Motor neuron (in vitro differentiated cells): ENCODE measurements at places on chromosomes 13 and 19. TPM values are rescaled to one million over a fixed set of nuclear protein-coding genes. Genes with fewer than 3 reads are reported as not detected.

DNA sequence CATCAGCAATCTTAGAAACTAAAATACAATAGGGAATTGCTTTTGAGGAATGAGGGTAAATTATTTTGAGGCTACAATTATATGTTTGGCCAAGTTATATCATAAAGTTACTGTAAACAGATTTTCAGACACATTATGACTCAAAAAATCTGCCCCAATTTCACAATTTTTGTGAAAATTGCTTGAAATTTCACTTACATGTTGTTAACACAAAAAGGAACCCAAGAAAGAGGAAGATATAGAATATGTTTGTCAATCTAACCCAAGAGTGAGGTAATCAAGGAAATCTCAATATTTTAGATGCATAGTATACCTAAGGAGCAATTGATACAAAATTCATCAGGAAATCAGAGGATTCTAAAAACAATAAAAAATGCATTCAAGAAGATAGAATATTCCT lies 73.9 kb upstream of the FNDC3A start:
- no peak for ATAC-seq

GRCh38 chr19:3851254-3852176 lies 17.3 kb downstream of the ZFR2 start:
- no peak for ATAC-seq

DNA sequence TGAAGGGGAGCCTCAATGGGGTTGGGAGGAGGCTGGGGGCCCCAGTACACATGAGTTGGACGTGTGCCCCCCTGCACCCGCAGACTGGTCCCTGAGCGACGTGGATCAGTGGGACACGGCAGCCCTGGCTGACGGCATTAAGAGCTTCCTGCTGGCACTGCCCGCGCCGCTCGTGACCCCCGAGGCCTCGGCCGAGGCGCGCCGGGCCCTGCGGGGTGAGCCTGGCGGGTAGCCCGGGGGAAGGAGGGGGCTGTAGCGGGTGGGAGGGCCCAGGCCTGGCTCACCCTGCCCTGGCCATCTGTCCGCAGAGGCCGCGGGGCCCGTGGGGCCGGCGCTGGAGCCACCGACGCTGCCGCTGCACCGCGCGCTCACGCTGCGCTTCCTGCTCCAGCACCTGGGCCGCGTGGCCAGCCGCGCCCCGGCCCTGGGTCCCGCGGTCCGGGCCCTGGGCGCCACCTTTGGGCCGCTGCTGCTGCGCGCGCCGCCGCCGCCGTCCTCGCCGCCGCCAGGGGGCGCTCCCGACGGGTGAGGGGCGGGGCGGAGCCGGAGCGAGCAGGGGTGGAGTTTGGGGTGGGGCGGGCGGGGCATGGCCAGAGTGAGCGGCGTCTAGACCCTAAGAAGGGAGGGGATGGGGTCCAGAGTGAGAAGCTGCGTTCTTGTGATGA lies 8.1 kb downstream of the PIK3R2 start:
- ATAC-seq, result peak; percentile 48

Gene CCNA1
- total RNA-seq, result not detected in 2 replicates
